ENCODE measurements at places on chromosomes 13 and 19.

DNA sequence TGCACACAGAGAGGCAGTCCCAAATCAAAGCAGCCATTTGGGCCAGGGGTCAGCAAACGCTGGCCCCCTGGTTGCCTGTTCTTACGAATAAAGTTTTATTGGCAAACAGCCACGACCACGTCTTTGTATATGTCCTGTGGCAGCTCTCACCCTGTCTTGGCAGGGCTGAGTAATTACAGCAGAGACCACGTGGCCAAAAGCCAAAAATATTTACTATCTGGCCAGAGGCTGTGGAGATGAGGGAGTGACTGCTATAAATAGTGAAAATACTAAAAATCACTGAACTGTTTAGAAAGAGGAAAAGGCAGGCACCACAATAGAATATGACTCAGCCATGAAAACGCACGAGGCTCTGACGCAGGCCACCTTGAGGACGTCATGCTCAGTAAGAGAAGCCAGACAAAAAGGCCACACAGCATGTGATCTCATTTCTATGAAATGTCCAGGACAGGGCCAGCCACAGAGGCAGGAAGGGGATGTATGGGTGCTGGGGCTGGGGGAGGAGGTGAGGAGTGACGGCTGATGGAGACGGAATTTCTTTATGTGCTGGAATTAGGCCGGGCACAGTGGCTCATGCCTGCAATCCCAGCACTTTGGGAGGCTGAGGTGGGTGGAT is 29.4 kb downstream of the SMIM24 start:
- DNase-seq: no peak

DNA sequence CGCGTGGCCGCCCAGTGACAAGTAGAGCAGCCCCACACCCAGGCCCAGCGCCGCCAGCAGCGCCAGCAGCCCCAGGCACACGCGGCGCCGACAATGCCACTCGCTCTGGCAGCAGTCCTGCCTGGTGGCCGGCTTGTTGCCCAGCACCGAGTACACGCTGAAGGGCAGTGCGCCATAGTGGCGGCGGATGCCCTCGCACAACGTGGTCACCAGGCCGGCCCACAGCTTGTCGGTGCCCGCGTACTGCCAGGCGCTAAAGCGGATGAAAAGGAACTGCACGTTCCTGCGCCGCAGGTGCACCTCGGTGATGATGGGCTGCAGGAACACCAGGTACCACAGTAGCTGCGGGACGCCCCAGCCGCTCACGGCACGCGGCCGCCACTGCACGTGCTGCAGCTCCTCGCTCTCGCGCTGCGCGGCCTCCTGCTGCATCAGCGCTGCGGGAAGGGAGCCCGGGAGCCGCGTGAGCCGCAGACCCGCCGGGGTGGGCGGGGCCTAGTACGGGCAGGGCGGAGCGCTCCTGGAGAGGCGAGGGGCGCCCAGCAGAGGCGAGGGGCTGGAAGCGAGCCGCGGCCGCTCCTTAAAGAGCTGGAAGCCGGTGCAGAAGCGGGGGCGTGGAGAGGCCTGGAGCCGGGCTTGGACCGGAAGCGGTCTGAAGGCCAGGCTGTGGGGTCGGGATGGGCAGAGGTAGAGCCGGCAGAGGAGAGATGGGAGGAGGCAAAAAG is 7.3 kb downstream of the NKPD1 start:
- DNase-seq: no peak

DNA sequence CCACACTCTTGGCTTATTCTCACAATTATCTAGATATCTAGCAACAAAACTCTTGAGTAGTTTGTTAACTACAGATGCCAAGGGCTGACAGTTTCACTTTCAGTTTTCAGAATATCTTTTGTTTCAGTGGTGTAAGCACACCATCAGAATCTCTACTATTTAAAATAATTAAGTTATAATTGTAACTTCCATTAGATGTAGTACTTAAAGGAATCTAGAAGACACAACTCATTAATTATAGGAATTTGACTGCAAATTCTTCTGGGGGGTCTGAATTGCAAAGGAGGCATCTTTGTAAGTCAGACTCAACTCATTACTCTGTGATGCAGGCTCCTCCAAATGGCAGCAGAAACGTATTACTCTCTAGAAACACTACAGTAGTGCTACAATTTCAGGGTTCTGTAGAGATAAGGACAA is 44.9 kb upstream of the USPL1 start:
- no peak for DNase-seq

GRCh38 chr19:48608798-48609263 is 2.3 kb downstream of the SPACA4 start:
- DNase-seq: peak; percentile 66

DNA sequence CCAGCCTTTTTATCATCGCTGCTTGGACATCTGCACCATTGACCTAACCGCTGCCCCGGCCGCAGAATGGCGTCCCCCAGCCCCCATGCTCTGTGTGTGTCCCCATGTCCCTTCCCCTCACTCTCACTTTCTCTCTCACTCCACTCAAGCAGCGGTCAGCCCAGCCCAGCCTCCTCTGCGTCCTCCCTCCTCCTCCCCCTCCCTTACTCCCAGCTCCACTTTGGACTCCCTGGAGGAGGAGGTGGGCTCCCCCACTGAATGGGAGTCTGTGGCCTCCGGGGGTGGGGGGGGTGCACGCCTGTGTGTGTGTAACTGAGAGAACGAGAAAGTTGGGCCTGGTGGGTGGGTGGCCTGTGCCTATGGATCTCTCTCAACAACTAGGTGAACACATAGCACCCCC is 2.2 kb downstream of the MAP2K7 start:
- no peak for DNase-seq

DNA sequence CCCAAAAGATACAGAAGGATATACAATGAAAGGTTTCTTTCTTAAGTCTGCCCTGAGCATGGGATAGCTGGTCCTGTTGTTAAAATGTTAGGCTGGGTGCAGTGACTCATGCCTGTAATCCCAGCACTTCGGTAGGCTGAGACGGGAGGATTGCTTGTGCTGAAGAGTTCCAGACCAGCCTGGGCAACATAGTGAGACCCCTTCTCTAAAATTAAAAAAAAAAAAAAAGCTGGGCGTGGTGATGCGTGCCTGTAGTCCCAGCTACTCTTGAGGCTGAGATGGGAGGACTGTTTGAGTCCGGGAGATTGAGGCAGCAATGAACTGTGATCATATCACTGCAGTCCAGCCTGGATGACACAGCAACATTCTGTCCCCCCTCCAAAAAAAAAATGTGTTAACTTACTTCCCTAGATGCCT is 52.5 kb upstream of the SHKBP1 start:
- DNase-seq: no peak

- DNase-seq: no peak
These were observed 13.9 kb upstream of the MKNK2 start for GRCh38 chr19:2064788-2065524.

DNA sequence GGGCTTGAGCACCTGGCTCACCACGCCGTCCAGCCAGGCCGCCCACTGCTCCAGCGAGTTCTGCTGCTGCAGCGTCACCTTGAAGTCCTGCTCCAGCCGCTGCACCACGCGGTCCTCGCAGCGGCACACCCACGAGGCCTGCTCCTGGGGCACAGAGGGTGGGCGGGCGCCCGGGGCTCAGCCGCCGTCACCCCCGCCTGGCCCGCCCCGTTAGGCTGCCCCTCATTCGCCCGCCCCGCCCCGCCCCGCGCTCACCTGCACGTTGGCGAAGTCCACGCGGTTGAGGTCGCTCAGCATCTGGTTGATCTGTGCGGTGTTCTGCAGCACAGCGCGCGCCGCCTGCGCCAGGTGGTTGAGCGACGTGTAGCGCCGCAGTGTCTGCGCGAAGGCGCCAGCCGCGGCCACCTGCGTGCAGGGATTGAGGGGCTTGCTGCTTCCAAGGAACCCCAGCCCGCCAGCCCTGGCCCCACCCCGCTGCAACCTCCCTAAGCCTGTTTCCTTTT is 11.3 kb downstream of the DCAF15 start:
- no peak for DNase-seq

GRCh38 chr13:99859178-99860177 is 112.1 kb downstream of the ZIC5 start:
- no peak for DNase-seq

DNA sequence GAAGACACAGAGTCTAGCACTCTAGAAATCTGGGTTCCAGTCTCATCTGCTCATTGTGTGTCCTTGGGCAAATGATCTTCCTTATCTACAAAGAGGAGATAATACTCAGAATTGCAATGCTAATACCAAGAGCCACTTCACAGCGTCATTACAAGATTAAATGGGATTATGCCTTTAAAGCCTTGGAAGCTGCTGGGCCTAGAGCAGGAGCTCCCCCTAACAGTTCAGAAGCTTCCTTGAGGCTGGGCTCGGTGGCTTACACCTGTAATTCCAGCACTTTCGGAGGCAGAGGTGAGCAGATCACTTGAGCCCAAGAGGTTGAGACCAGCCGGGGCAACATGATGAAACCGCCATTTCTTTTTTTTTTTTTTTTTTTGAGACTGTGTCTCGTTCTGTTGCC is 27.6 kb downstream of the AP2S1 start:
- DNase-seq: no peak

DNA sequence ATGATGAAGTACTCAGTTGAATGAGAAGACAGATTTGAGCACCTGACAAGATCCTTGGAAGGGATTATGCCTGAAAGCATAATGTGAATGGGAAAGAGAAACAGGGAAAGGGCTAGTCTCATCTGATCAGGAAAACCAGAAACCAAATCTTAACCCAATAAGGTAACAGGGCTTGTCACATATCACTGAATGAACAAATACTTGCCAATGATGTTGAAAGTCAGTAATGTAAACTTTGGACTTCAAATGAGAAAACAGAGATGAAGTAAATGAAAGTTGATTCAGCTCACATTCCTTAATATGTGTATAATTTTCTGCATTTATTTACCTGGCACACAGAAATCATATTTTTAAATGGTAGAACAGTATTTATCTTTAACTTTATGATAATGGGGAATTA is 480.0 kb downstream of the KCTD12 start:
- no peak for DNase-seq

DNA sequence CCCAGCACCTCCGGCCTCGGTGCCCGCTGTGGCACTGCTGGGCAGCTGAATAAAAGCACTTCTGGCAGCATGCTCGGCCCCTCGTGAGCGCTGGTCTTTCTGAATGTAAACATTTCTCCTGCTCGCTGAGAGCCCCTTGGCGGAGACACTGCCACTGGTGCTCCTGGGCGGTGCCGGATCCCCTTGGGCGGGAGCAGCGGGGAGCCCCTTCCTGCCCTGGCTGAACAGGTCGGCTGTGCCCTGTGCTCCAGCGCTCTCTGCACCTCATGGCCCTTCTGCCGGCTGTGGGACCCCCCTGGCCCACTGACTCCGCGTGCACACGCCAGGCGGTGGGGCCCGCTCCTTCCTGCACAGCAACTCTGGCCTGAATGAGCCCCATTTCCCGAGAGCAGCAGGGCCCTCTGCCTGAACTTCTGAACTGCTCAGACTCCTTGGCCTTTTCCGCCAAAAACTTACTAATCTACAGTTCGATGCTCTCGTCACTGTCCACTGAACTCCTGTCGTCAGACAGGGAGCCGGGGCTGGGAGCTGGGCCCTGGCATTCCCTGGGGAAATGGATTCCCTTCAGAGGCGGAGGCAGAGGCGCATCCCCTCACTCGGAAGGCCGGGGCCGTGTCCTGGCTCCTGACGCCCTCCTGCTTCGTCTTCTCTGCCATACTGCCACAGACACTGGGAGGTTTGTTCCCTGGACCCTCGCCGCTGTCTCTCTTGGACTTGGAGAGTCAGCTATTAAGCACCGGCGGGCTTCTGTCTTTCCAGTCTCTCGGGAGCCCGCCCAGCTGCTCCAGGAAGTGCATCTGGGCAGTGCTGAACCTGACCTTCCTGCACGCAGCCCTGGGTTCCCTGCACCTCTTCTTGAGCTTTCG is 14.2 kb downstream of the RB1 start:
- no peak for DNase-seq

DNA sequence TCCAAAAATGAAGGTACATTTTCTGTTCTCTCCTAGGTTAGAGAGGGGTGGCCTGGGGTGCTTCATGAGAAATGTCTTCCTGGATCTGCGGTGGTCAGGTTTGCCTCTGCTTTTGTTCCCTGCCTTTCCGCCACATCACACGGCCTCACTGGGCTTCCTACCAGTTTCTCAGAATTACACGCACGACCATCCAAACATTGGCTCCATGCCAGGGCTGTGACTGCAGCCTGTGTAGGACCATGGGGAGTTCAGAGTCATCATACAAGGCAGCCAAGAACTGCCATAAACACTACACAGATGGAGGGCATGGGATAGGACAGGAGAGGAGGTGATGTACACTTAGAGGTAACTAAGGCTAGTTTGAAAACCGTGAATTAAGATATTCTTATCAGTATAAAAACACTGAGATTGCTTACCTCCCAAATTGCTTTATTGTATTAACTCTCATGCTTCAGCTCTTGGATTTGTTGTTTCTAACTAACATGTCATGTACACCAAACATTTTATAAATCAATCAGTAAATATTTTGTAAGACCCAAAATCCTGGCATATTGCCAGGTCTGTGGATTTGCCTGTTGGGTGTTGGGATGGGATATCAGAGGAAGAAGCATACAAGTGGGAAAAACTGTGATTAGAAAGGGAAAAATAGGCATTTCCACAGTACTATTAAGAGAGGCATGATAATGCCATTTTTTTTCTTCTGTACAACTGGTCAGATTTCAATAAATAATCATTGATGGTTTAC is 45.2 kb downstream of the CDADC1 start:
- no peak for DNase-seq

DNA sequence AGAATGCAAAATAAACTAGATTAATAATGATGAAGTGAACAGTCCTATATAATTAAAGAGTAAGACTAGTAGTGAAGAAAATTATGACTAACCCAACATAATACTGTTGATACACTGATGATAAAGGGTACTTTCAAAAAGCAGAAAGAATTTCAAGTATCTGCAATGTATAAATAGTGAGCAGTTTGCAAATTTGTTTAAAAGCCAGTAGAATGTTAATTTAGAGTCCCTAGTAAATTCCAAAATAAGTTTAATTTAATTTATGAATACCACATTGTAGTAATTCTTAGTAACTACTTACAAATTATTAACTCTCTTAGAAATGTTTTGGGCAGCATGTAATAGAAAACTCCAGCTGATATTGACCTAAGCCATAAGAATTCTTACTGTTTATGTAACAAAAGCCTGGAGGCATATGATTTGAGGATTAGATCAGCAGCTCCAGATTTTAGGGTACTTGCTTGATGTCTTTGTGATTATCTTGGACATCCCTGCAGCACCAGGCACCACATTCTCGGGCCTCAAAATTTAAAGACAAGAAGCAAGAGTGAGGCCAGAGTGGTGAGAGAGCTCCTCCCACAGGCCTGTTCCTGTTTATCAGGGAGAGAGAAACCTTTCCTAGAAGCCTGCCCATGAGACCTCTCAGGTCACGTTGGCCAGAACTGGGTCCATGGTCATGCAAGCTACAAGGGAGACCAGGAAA is 67.6 kb upstream of the TDRD3 start:
- peak; percentile 18 for DNase-seq

Measured in HCT116 (cell line).